Stimulated activated CD8-positive, alpha-beta memory T cell treated with anti-CD3 and anti-CD28 coated beads, Interleukin-4, amount 100 ng/mL, for 1 hour (primary cell): ENCODE measurements at places on chromosomes 12 and 14.

GRCh38 chr12:132535019-132535418, 45.1 kb downstream of the FBRSL1 start:
- DNase-seq = no peak

DNA sequence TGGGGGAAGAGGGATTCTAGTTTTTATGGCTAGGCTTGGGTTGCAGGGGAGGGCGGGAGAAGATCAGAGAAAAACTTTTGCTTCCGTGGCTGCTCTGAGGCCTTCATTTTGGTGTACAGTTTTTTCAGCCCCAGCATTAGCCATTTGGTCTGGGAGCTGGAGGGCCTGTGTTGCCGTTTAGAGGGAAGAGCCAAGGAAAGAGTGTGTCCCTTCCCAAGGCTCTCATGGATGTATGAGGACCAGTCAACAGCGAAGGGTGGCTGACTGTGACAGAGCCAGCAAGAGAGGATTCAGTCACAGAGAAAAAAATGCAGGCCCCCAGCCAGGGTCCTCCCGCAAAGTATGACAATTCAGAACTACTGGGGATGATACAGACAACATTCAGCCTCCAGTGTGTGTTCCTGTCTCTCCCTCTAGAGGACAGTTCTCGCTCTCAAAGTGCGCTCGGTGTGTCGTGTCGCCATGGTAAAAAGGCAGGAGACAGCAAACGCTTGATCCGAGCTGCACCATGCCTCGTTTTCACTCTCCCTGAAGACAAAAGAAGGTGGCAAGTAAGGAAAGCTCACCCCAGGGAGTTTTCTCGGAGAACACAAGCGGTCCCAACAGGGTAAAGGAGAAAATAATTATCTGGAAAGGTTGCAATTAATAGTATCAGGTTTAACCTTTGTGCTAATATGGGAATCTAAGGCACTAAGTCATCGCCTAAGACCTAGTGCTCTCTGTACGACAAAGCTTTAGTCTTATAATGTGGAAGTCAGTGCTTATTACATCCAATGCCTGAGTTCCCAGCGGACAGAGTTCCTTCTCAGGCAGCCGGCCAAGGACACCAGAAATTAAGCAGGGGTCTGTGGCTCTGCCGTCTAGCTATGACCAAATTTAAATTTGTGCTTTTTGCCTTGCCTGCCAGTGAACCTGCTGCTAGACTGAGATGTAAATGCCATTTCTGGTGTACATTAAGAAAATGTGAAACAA, 157.3 kb upstream of the PLXNC1 start:
- DNase-seq = no peak

DNA sequence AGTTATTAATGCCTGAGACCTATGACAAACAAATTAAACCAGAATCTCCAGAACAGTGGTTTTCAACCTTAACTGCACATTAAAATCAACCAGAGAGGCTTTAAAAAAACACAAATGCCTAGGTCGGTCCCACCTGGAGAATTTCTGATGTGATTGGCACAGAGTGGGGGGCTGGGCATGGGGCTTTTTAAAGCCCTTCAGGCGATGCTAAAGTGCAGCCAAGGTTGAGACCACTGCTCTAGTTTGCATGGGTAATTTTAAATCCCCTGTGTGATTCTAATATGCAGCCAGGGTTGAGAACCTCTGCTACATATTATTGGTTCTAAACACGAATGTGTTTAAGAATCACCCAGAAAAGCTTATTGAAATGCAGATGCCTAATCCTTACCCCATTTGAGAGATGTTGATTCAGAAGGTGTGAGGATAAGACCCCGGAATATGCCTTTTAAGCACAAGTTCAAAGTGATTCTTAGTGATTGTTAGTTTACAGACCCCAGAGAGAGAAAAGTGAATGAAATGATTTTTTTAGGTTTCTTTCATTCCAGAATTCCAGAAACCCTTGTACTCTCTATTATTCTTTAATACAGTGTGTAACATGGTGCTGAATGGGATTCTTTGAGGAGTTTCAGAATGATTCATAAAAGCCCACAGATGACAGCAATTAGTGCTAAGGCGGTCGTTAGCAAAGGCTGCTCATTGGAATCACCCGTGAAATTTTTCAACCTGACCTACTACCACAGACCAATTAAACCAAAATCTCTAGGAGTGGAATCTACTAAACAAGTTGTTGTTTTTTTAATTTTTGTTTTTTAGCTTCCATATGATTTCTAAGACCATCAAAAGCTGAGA, 44.9 kb downstream of the LIN7A start:
- no peak for DNase-seq

GRCh38 chr12:41881891-41882805, 262.5 kb downstream of the GXYLT1 start:
- no peak for DNase-seq

GRCh38 chr14:29926228-29926627, 1.4 kb downstream of the PRKD1 start:
- no peak for DNase-seq

GRCh38 chr12:96136161-96136560, 58.0 kb upstream of the ELK3 start:
- DNase-seq = no peak

- no peak for DNase-seq
Observed at GRCh38 chr14:34067587-34067986, 116.7 kb upstream of the EGLN3 start.
